ENCODE measurements at places on chromosomes 5 and 9. TPM values are rescaled to one million over a fixed set of nuclear protein-coding genes. Genes with fewer than 3 reads are reported as not detected.

ALDH7A1 gene
- total RNA-seq, result 14.9 TPM

- H3K27me3 ChIP-seq, result no peaks in the 10 kb centered on the region
- H3K27ac ChIP-seq, result no peak overlapping the region
- no peak for DNase-seq
- no peaks in the 10 kb centered on the region for H3K36me3 ChIP-seq
Observed at GRCh38 chr9:109812818-109813281, 32.9 kb downstream of the PALM2AKAP2 start.

MSMP gene
- not detected for total RNA-seq

DNA sequence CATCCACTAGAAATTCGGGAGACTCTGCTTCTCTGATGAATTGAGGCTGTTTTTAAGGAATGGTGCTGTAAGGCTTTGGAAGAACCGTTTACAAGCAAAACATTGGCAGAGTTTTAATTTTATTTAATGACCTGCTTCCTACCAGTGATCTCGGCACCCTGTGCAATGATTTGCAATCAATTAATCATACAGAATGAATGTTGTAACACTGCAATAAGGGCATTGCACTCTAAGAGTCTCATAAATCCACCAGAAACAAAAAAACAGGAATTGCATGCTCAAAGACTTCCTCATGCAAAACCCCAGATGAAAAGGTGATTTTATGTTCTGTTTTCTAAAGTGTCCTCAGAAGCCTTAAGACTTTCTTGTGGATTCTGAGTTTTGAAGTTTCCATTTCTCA lies 295.7 kb downstream of the ARHGEF28 start:
- no peaks in the 10 kb centered on the region for H3K36me3 ChIP-seq
- H3K4me3 ChIP-seq, result no peak overlapping the region
- H3K4me1 ChIP-seq, result no peaks in the 10 kb centered on the region
- no peak overlapping the region for H3K27ac ChIP-seq

Data from esophagus muscularis mucosa (tissue), 4 donors.